Urinary bladder (tissue), 4 donors: ENCODE measurements at places on chromosomes 11 and 22.

- DNase-seq: no peak
Measured at GRCh38 chr22:29144786-29145160, 60.9 kb upstream of the EMID1 start.

- DNase-seq: no peak
Measured at GRCh38 chr11:43392713-43393112, 34.0 kb downstream of the TTC17 start.

DNA sequence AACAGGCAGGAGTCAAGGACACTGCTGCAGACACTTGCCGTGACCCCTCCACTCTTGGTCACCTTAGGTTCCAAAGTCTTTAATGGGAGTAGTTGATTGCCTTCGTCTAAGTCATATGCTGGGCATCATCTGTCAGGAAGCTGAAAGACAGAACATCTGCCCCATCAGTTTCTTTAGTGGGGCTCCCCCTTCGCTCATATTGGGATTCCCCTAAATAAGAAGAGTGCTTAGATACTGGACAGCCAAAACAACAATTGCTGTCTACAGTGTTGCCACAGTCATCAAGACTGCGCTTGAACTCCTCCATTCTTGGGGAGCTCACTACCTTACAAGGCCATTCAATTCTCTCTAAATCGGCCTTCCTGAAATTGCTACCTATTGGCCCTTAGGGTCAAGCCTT is 58.5 kb downstream of the UBASH3B start:
- no peak for DNase-seq

GRCh38 chr22:33902073-33902472 is 18.2 kb downstream of the LARGE1 start:
- no peak for DNase-seq

DNA sequence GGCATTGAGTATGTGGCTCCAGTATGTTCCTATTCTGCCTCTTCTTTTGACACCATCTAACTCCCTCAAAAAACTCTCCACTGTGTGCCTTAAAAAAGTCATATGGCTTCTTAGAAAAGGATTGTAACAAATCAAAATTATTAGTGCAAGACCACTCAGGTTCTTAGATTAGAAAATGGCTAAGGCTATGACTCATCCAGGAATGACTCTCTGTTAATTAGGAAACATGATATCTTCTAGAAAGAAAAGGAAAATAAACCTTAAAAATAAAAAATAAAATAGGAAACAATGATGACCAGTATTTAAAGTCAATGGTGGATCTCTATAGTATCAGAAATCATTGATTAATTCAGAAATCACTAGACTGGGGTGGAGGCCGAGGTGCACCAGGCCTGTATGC is 21.7 kb downstream of the SLC25A17 start:
- no peak for DNase-seq
